Non-pigmented ciliary epithelial cell (primary cell): ENCODE measurements at places on chromosomes 5 and 9.

GRCh38 chr5:73722231-73722630, 96.2 kb downstream of the ARHGEF28 start:
- DNase-seq: no peak

DNA sequence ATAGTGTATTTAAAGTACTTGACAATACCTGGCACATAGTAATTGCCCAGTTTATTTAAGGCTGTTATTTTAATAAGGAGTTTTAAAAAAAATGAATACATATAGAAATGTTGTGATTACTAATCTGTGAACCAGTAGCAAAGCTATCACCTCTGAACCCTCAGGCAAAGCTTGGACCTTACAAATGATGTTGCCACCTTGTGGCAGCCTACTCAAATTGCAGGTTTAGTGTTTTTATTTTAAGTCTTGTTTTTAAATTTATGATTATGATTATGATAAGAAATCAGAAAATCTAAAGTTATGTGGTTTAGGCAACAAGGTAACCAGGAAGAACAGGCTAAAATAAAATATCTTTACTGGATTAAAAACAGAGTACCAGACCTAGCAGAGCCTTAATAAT, 35.8 kb downstream of the PPARGC1B start:
- DNase-seq: no peak

DNA sequence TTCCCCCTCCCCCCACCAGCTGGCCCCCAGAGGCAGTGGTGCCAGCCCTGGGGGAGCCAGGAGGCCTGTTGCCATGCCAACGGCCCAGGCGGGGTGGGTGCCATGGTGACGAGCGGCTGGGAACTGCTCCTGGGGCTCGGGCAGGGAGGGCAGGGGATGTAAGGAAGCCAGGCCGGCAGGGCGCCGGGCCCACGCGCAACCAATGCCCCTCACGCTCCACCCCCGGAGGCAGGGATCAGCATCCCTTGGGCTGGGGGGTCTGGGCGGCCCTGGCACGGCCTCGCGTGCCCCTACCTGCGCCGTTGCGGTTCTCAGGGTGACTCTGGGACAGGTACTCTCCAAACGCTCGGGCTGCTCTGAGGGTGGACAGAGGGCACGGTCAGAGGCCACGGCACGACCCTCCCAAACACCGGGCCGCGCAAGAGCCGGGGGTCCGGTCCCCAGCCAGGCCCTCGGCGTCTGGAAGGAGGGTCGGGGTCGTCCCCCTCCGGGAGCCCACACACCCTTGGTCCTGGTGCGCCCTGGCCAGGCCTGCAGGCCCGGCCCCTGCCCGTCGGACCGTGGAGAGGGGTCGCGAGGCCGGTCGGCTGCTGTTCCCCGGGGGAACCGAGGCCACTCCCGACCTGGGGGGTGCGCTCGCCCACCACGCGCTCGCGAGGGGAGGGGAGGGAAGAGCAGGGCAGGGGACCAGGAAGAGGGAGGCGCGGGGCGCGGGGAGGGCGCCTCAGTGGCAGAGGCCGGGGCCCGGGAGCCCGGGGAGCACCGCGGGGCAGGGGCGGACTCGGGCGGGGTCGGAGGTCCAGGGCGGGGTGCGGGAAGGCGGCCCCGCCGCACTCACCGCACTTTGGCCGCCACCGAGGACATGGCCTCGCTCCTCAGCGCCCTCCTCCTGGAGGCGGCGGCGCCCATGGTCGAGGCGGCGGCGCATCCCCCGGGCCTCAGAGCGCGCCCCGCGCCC, 661 bp downstream of the NSMF start:
- no peak for DNase-seq

DNA sequence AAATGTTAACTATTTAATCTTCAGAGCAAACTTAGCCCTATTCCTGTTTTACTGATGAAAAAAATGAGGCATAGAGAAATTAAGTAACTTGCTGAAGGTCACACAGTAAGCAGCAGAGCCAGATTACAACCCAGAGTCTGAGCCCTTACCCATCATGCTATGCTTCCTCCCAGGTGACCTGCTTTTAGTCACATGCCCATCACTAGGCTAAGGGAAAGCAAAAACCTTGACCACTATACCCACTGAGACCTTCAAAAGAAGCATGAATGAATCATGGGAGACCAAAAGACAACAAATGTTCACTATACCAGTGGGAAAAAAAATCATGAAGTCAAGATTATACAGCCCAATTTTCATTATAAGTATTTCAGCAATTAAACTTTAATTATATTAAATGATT, 5.3 kb upstream of the HAUS6 start:
- DNase-seq: no peak

- no peak for DNase-seq
These were observed 107.4 kb downstream of the DAPK1 start for GRCh38 chr9:87604886-87605588.

DNA sequence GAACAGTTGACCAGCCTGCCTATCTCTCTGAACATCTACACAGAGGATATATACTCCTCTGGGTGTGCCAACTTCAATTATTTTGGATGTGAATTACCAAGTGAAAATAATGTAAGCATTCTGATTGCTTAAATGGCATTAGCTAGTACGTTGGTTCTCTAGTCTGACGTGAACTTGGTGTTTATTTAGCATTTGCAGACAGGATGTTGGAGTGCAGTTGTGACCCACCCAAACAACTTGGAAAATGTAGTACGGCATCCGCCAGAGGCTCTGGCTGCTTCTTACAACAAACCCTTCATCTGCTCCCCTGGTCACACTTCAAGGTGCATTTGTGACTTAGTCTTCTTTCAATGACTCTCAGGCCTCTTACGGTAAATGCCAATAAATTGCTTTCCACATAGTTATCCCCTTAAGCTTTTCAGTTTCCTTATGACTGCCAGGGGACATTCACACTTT, 616.6 kb downstream of the PDE4D start:
- no peak for DNase-seq
